Left kidney (tissue), 8 donors: ENCODE measurements at places on chromosomes 3 and 15. TPM values are rescaled to one million over a fixed set of nuclear protein-coding genes. Genes with fewer than 3 reads are reported as not detected.

DNA sequence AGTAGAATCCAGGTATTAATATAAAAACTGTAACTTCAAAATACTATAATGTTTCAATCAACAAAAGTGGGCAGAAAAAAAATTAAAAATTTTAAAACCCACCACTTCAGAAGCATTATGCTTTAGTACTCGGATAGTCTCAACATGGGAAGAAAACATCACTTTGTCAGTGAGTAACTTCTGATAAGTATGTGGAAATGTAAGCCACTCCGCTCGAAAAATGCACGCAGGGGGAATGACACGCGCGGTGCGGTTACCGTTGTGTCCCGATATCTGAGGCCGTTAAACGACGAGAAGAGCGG is 656 bp downstream of the NGLY1 start:
- no peak for DNase-seq

DNA sequence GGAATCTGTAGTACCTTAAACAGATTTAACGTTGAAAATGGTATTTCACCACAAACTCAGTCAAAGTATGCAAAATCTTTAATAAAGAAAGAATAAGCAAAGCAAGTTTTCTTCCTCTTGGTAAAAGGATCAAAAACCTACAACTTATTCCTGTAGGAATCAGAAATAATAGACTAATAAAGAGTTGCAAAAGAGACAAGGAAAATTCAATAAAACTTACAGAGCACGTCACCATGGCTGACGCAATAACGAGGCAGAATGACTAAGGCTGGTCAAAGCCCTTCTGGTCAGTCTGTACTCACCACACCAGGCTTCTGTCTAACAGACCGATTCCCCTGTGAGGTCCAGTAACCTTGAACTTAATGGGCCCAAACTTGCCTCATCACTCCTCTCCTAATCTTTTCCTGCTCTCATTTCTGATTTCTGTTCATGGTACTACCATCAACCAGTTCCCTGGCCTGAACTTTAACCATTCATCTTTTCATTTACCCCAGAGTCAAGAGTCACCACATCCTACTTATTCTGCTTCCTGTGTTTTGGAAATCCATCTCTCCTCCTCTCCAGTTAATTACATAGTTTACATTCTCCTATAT is 5.0 kb downstream of the MASP1 start:
- no peak for DNase-seq

GRCh38 chr15:52784799-52785671 is 5.1 kb downstream of the ONECUT1 start:
- DNase-seq = no peak

DNA sequence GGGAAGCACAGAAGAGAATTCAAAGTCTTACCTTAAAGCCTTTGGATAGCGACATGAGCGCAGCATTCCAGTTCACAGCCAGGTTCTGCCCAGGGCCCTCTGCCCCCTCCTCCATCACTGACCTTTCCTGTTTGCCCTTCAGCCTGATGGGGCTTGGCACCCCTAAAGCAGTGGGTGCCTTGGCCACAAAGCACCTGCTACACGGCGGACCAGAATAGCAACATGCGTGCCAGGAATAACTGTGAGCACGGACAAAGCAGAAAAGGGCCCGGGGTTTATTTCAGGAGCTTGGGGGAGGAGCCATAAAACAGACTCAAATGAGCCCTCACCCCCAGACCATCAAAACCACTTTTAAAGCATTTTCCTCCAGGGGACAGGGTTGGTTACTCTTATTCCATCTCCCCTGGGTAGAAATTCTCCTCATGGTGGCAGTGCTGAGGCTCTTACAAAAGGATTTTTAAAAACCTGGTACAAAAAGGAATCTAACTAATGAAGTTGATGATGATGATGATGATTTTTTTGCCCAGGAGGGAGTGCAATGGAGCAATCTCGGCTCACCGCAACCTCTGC is 135.4 kb downstream of the KLF13 start:
- no peak for DNase-seq

DNA sequence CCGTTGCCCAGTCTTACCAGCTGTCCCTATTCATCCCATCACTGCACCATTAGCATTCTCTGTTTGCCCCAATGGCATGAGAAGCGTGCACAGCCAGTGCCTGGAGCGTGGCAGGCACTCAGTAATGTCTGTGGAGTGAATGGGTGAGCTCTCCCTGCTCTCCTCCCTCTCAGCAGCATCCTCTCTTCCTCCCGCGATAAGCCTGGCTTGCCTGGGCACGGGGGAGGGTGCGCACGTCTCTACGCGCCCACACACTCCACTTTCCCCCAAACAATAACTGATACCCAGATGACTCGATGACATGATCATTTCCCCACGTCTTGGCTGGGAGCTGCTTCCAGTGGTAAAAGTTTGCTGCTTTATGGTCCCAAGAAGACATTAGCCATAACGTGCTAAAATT is 81.8 kb upstream of the LINGO1 start:
- DNase-seq = no peak

- no peak for DNase-seq
Measured at GRCh38 chr3:30193625-30194044, 412.8 kb upstream of the TGFBR2 start.

DNA sequence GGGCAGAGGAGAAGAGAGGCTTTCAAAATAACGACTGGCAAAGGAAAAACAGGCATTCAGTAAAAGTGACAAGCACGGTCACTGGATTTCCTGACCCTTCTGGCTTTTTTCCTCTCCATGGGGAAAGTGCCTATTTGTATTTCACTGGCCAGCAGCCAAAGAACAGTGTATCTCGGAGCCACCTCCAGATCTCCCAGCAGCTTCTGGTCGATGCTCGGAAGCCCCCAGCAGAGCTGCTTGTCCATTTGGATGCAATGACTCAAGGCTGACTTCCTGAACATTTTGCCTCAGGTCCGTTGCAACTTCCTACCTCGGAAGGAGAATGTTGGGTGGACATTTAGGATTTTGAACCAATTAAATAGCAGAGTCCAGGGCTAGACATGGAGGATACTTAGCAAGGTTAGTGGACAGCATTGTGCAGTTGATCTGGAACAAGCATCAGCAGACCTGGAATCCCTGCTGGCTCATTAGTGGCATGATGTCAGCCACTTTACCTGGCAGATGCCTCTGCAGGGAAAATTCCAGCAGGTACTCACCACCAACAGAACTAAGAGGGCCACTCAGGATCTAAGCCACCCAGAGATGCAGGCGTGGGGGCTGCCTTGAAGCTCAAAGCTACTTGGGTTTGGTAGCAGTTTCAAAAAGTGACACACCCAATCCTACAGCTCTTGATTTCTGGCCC is 1.1 kb downstream of the FAM107A start:
- no peak for DNase-seq

GRCh38 chr3:54916732-54917131 is 11.1 kb downstream of the LRTM1 start:
- DNase-seq = no peak

- peak; percentile 94 for DNase-seq
Measured at GRCh38 chr3:10459954-10460754, 45.2 kb downstream of the ATP2B2 start.

Gene DTX3L
- polyA plus RNA-seq = 15.1 TPM

Gene MYRIP
- 1.6 TPM for polyA plus RNA-seq

Gene ACAD11
- 58.7 TPM for polyA plus RNA-seq
